ENCODE measurements at places on chromosomes 13 and 19.

GRCh38 chr19:532561-533363, 1.2 kb downstream of the CDC34 start:
- peak; percentile 84 for DNase-seq

GRCh38 chr19:28242317-28242927, 970.5 kb downstream of the UQCRFS1 start:
- peak; percentile 54 for DNase-seq

DNA sequence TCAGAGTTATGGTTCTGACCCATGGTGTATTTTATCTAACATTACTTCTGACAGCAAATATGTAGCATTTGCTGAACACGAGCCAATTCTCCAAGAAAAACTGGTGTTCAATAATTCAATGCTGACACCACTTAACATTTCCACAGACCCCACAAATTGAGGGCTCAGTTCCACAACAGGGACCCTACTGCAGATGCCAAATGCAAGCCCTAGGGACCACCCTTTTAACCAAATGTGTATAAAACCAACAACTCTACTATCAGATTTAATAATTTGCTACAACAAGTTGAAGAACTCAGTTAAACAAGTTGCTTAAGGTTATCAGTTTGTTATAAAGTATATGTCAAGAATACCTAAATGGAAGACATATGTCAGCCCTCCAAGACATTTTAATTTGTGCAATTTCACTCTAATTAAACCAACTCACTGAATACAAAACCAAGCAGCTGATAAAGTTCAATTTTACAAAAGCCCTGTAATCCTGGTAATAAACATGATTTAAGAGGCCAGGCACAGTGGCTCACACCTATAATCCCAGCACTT, 6.7 kb downstream of the ZNF44 start:
- DNase-seq, result no peak

GRCh38 chr13:24625870-24626849, 54.0 kb upstream of the ATP12A start:
- no peak for DNase-seq

DNA sequence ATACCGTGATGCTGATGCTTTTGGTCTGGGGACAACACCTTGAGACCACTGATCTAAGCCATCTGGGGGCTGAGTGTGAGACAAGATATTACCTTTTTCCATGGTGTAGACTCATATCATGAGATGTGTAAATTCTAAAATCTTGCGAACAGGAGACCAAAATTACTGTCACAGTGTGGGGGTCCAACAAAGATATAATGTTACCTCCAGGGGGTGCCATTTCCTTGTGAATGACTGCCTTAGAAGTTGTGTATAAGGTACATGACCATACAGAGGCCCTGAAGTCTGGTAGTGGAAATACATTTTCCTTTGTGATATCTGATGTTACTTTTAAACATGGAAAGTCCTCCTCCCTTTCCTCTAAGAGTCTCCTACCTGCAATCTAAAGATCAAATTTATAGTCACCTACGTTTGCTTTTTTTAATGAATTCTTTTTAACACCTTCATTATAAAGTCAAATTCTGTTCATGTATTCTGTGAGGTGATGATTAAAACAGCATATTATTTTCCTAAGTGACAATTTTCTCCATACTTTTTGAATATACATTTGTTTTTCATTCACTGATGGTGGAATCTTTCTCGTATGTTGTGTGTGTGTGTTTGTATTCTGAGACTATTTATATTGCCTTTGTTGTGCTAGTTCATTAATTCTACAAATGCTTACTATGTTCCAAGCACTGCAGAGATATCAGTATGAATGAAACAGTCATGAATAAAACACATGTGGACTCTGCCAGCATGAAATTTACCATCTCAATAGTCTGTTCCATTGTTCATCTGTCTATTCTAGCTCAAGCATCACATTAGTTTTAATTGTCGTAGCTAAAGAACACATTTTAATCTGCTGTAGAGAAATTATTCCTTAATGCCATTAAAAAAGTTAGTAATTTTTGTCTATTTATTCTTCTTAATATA, 113.7 kb downstream of the RFC3 start:
- DNase-seq, result peak; percentile 75

DNA sequence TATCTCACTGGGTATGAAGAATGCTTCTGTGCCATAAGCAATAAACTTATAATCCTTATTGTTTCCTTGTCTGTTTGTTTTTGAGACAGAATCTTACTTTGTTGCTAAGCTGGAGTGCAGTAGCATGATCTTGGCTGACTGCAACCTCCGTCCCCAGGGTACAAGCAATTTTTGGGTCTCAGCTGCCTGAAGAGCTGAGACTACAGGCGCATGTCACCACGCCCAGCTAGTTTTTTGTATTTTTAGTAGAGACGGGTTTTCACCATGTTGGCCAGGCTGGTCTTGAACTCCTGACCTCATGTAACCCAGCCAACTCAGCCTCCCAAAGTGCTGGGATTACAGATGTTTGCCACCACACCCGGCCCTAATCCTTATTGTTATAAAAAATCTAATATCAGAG, 112.5 kb downstream of the MYO16 start:
- no peak for DNase-seq

- DNase-seq, result no peak
Measured at GRCh38 chr19:19538785-19539166, 711 bp downstream of the CILP2 start.

GRCh38 chr13:91031508-91031907, 316.0 kb upstream of the MIR17HG start:
- peak; percentile 9 for DNase-seq

DNA sequence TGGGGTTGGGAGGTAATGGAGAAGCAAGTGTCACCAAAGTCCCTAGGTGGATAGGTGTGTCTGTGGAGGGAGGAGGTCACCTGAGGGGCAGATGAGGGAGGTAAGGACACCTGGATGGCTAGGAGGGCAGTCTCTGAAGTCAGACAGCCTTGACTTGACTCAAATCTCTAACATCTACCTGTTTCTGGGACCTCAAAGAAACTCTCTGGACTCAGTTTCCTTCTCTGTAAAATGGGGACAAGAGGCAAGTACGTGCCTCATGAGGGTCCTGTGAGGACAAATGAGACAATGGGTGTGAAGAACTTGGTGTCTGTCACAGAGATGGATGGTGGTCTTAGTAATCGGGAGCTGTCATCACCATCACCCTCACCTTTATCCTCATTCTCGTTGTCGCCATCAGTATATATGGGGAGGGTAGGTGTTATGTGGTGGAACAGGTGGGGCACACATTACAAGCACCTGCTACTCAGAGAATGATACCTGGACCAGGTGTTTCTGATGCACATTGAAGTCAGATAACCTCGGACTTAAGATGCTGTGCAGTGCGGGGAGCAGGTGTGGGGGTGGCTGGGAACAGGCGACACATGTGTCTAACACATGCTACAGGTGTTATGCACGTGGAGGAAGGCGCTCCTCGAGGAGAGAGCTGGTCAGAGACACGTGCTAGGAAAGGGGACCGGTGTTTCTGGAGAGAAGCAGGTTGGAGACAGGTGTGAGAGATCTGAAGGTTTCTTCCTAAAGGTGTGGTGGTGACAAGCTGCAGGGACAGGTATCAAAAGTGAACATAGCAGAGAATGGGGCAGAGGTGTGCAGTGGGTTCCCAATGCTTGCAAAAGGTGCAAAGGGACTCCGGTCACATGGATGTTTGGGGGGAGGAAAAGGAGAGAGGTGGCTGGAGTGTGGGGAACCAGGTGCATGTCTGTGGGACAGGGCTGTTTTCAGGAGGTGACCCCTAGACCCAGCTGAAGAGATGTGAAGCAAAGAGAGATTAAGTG, 3.8 kb downstream of the ERFL start:
- no peak for DNase-seq

GRCh38 chr19:33686262-33686661, 64.5 kb downstream of the CHST8 start:
- no peak for DNase-seq

DNA sequence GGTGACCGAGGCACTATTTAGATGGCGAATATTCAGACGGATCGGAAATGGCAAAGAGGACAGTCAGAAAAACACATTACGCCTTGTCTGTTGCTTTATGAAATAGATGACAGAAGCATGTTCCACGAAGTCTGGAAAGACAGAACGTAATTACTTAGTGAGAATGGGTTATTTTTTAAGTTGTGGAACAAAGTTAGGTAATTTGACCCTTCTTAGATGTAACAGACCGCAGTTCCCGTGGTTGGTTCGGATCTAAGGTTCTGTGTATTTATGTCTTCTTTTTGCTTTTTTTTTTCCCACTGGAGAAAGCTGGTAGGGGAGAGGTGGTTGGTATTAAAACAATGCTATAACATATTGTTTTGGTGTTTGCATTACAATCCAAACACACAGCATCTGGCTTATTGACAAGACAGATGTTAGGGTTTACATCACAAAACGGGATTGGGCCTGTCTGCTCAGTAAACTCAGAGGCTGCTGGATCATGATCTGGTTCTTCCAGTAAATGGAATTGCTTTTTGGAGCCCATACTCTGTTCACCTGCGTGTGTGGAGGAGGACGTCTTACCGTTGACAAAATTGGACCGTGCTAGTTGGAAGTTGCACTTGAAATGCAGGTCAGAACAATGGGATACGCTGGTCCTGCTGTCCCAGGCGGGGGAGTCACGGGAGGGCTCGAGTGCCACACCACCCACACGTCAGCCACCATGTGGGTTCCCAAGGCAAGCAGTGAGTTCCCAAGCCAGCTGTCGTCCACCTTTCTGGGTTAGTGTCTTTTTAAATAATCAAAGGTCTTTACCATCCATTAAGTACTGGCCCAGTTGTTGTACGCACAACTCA, 13.8 kb downstream of the ATP11A start:
- DNase-seq, result no peak
